ENCODE measurements at places on chromosomes 2 and 18. TPM values are rescaled to one million over a fixed set of nuclear protein-coding genes. Genes with fewer than 3 reads are reported as not detected.

- H3K4me1 ChIP-seq: peaks cover 16% of the 10 kb centered on the region
- H3K4me3 ChIP-seq: peak overlapping the region; percentile 98
- no peak for DNase-seq
Measured at GRCh38 chr2:60882971-60883753, 1.8 kb downstream of the REL start.

GRCh38 chr2:216700781-216701180 is 5.4 kb upstream of the IGFBP5 start:
- no peaks in the 10 kb centered on the region for H3K27me3 ChIP-seq
- H3K4me3 ChIP-seq: no peak overlapping the region
- H3K36me3 ChIP-seq: no peaks in the 10 kb centered on the region

DNA sequence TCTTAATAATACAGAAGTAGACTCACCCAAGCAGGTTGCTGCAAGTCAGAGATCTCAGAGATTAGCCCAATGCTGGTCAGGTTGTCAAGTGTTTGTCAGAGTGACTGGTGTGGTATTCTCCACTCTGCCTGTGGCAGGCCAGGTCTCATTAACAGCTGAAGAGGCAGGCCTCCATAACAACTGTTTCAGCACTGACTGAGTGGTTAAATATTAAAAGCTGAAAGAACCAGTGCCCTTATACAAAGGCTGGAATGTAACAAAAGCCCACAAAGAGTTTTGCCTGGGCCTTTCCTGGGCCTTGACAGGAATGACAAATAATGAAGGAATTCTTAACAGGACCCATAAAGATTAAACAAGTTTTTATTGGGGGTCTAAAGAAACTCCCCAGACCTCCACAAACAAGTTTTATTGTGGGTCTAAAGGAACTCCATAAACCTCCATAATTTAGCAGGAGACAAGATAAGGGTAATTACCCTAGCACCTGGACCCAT is 26.8 kb downstream of the SULT1C2 start:
- H3K36me3 ChIP-seq: no peaks in the 10 kb centered on the region
- no peak overlapping the region for H3K27ac ChIP-seq
- peak; percentile 58 for DNase-seq
- H3K4me1 ChIP-seq: peaks cover 16% of the 10 kb centered on the region

DNA sequence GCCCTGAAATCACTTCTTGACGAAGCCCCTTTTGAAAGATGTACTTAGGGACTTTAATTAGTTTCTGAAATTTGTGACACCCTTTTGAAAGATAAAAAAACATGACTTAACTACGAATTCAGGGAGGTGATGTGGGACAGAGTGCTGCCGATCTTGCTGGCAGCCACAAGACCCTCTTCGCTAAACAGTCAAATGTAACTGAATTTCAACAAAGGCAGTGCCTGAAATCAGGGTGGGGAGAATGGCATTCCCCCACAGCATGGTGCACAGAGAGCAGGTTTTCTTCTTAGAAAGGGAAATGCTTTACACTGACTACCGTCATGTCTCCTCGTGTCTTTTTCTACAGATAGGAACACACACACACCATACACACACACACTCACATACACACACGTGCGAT is 640.2 kb upstream of the POU3F3 start:
- H3K4me3 ChIP-seq: no peak overlapping the region
- DNase-seq: no peak
- no peaks in the 10 kb centered on the region for H3K36me3 ChIP-seq
- H3K27ac ChIP-seq: no peak overlapping the region
- no peaks in the 10 kb centered on the region for H3K27me3 ChIP-seq
- no peaks in the 10 kb centered on the region for H3K4me1 ChIP-seq

- H3K36me3 ChIP-seq: no peaks in the 10 kb centered on the region
- no peak overlapping the region for H3K27ac ChIP-seq
- H3K4me1 ChIP-seq: no peaks in the 10 kb centered on the region
- no peaks in the 10 kb centered on the region for H3K27me3 ChIP-seq
- no peak overlapping the region for H3K4me3 ChIP-seq
Measured at GRCh38 chr2:63820969-63821368, 20.7 kb upstream of the UGP2 start.

DNA sequence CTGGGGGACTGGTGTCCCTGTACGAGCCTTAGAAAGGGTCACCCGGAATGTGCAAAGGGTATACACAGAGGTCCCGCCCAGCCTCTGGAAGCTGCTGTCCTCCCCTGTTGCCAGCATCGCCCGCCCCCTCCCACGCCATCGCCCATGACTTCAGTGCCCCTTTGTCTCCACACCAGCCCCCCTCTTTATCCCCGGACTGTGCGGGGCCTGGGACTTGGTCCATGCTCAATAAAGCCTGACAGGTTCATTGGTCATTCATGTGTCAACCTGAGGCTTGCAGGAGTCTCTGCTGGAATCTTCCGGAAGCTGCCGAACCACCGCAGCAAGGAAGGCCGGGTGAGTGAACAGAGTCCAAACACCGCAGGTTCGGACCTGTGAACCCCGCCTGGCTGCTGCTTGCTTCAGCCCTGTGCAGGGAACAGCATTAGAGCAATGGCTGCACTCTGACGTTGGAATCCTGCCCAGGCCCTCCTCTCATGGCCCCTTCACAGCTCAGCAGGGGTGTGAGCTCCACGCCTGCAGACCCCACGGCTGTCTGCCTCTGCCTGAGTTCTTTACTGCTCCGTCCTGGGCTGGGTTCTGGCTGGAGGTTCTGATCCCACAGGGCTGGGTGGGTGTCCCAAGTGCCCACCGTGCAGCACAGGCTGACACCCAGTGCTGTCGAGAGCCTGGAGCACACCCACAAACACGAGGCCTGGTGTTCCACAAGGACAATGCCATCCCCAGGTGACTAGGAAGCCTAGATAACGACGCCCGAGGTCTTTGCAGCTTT is 96.5 kb downstream of the SEPTIN10 start:
- H3K27me3 ChIP-seq: peaks cover 3% of the 10 kb centered on the region
- no peak for DNase-seq
- H3K4me3 ChIP-seq: no peak overlapping the region
- H3K27ac ChIP-seq: no peak overlapping the region

DNA sequence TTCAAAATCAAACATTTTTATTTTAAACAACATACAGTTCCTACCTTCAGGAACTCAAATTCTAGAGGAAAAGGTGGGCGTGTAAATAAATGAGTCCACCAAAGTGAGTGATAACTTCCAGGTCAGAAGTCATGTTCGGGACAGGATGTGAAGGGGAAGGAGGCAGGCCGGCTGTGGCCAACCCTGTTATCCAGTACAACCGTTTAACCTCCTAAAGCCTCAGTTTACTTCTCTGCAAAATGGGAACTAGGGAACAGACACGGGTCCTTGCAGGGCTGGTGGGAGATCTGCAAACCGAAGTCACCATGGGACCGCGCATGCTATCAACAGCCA is 373 bp downstream of the EIPR1 start:
- H3K4me1 ChIP-seq: peaks cover 28% of the 10 kb centered on the region
- DNase-seq: no peak
- peak overlapping the region; percentile 62 for H3K27ac ChIP-seq

DNA sequence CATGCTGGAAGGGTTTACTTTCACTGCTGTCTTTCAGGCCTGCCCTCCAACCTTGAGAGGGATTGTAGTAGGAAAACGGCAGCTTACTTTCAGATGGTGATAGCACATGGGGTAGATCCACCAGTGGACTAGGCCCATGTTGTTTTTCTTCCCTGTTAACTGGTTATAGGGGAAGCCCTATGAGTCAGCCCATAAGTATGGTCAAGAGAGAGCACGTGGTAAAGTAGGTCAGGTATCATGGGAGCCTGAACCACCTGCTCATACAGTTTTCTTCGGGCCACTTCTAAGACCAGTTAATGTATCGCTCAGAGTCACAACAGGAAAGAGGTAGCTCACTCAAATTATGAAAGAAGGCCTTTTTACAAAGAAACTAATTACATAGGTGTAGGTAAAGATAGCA is 33.0 kb downstream of the PDK1 start:
- H3K4me1 ChIP-seq: no peaks in the 10 kb centered on the region
- no peak overlapping the region for H3K4me3 ChIP-seq
- no peak for DNase-seq

DNA sequence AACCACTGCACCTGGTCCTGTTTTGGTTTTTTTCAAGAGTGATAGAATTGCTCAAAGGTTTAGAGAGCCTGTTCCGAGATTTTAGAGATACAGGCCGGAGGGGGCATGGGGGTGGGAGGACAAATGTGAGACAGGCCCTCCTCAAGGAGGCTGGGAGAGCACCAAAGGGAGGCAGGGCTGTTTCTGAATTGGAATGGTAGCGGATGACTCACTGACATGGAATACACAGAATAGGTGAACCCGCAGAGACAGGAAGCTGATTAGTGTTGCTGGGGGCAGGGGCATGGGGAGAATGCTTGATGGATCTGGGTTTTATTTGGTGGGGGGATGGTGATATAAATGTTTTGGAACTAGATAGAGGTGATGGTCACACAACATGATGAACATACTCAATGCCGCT is 111.0 kb upstream of the MGAT5 start:
- no peak overlapping the region for H3K4me3 ChIP-seq
- H3K27me3 ChIP-seq: no peaks in the 10 kb centered on the region
- H3K4me1 ChIP-seq: peaks cover 84% of the 10 kb centered on the region
- peak; percentile 35 for DNase-seq
- H3K27ac ChIP-seq: peak overlapping the region; percentile 70

DNA sequence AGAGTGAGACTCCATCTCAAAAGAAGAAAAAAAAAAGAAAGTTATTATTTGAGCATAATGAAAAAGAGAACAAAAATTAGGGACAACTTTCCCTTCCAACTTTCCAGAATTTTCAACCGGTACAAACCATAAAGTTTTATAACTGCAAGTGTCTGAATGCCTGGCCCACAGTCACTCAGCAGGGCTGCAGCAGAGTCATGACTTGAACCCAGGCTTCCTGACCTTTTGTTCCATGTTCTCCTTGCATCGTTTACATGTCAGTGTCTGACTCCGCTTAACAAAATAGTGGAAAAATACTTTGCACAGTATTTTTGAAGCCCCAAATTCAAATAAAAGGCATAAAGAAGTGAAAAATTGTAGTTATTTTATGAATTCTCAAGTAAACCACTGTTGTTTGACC is 82.7 kb downstream of the LTBP1 start:
- DNase-seq: no peak
- no peak overlapping the region for H3K27ac ChIP-seq
- H3K36me3 ChIP-seq: no peaks in the 10 kb centered on the region
- H3K4me3 ChIP-seq: no peak overlapping the region

GRCh38 chr2:154394600-154394999 is 303.9 kb upstream of the KCNJ3 start:
- no peaks in the 10 kb centered on the region for H3K36me3 ChIP-seq
- H3K27me3 ChIP-seq: no peaks in the 10 kb centered on the region
- no peak for DNase-seq
- no peaks in the 10 kb centered on the region for H3K4me1 ChIP-seq
- H3K4me3 ChIP-seq: no peak overlapping the region

GRCh38 chr2:10546975-10547391 is 98.9 kb upstream of the ODC1 start:
- H3K27me3 ChIP-seq: peaks cover 3% of the 10 kb centered on the region
- no peaks in the 10 kb centered on the region for H3K36me3 ChIP-seq
- DNase-seq: peak; percentile 32
- peaks cover 14% of the 10 kb centered on the region for H3K4me1 ChIP-seq

The FLACC1 gene
- 0.43 TPM for polyA plus RNA-seq

The ASPRV1 gene
- 1.5 TPM for polyA plus RNA-seq

The FAP gene
- polyA plus RNA-seq: 8.5 TPM

The C2orf66 gene
- 0.32 TPM for polyA plus RNA-seq

The IL36RN gene
- polyA plus RNA-seq: 3.9 TPM

The DSG4 gene
- polyA plus RNA-seq: 0.50 TPM
